ENCODE measurements at places on chromosomes 5 and 9.
A peak's percentile ranks its signal among the peaks of the same experiment; 100 is the strongest.

GRCh38 chr5:118439831-118440230, 548.5 kb downstream of the DTWD2 start:
- no peak for DNase-seq

DNA sequence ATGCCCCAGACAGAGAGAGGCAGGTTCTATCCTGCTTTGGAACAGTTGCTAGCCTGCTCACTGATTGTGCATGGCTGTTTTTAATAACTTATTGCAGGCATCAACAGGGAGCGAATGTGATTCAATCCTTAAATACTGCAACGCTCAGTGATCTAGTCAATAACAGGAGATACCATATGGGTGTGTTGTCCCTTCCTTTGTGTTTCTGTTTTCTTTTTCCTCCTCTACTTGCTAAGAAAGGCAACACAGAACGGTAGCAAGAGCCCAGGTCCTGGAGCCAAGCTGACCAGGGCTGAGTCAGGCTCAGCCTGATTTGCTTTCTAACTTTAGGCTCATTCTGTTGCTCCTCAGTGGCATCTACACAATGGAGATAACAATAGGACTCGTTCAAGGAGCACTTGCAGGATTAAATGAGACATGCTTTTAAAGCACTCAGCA, 98.6 kb upstream of the EQTN start:
- no peak for DNase-seq

- no peak for DNase-seq
Measured at GRCh38 chr5:68519143-68519542, 303.6 kb downstream of the PIK3R1 start.

DNA sequence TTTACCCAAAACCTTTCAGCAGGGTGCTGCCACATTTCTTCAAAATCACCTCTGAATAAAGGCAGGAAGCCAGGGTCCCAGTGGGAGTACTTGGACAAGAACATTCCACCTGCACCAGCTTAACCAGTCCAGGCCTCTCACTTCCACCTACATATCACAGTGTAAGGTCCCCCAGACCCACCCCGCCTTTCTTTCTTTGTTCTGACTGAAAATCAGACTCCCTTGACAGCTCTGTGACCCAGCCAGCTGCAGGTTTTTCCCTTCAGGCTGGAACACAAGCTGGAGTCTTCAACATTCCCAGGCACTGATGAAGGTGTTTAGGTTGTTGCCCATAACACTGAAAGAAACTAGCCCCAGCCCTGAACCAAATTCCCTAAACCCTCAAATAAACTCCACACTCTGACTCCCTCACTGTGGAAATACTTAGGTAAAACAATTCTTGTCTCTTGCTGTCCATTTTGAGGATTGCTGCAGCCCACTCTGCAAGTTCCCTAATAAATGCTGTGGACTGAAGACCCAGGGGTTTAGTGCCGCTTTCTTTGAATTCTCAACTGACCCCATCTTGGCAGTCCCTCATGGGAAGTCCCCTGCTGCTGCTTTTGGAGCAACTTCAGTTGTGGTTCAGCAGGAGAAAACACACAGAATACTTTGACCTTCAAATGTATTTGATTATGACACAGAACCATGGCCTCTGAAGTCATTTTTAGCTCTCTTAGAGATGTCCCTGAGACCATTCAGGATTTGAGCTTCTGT, 24.8 kb downstream of the P4HA2 start:
- no peak for DNase-seq

GRCh38 chr5:60210810-60211209, 317.3 kb upstream of the PDE4D start:
- DNase-seq = no peak

DNA sequence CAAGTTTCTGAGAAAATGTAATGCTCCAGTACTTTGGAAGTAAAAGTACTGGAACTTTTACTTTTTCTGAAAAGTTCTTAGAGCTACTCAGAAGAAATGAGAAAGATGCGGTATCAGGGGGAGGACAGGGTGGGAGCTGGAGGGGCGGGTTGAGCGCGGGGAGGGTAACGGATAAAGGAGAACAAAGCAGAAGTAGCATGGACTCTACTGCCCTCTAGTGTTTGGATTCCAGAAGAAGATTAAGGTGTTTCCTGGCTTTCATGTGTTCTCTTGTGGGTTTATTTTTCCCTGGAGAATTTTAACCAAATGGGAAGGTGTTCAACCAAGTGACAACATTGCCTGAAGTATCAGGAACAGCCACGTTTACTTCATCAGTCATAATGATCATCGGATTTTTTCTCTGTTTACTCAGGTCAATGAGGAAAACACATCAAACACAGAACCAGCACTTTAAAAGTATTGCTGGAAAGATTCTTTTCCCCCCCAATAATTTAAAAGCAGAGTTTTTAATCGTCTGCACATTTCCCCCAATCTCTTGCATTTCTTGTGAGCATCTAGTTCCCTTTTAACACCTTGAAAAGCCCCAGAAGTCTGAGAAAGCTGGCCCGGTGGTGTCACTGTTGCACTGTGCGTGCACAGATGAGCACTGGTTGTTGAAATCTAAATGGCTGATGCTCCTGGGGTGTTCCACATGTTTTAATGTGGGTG, 190.6 kb downstream of the MPDZ start:
- DNase-seq = peak; percentile 57

GRCh38 chr5:172169216-172169615, 18.8 kb downstream of the STK10 start:
- DNase-seq = no peak

- DNase-seq = no peak
Measured at GRCh38 chr9:69627281-69627680, 44.9 kb downstream of the APBA1 start.

- DNase-seq = no peak
Measured at GRCh38 chr9:95910023-95910707, 34.7 kb downstream of the ERCC6L2 start.

DNA sequence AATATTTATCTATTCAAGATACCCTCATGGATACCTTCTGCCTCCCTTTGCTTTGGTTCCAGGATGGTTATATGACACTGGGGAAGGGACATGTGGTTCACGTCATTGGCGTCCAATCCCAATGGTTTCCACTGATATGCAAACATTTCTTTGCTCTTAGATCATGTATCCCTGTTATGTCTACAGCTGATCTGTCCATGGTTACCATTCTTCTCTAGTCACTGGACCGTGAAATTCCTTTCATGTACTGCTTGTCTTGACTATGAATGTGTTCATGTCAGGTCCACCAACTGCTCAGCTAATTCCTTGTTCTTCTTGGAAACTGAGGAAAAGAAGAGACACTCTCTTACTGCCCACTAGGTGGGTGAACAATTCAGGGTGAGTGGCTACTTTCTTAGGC, 391.1 kb upstream of the ZNF608 start:
- DNase-seq = no peak

GRCh38 chr5:169350759-169351240, 49.9 kb upstream of the SLIT3 start:
- DNase-seq = no peak

DNA sequence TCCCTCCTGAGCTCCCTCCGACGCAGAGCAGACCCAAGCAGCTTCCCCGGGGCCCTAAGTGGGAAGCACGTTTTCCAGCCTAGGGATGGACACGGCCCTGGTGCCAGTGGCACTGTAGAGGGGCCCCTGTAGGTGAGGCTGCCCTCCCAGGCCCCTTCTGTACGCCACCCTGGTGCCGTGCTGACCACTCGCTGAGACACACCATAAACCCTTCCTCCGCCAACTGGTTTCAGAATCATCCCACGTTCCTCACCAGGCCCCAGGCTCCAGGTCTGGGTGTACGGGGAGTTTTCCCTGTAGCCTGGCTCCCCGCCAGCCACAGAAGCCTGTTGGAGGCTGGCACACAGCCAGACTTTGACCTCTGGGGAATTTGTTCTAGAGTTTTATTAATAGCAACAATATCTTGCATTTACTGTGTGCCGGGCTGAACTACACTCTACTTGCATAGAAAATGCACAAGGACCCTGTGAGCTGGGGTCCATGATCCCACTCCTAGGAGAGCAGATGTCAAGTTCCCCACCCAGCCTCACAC, 18.2 kb upstream of the WDR38 start:
- DNase-seq = no peak

DNA sequence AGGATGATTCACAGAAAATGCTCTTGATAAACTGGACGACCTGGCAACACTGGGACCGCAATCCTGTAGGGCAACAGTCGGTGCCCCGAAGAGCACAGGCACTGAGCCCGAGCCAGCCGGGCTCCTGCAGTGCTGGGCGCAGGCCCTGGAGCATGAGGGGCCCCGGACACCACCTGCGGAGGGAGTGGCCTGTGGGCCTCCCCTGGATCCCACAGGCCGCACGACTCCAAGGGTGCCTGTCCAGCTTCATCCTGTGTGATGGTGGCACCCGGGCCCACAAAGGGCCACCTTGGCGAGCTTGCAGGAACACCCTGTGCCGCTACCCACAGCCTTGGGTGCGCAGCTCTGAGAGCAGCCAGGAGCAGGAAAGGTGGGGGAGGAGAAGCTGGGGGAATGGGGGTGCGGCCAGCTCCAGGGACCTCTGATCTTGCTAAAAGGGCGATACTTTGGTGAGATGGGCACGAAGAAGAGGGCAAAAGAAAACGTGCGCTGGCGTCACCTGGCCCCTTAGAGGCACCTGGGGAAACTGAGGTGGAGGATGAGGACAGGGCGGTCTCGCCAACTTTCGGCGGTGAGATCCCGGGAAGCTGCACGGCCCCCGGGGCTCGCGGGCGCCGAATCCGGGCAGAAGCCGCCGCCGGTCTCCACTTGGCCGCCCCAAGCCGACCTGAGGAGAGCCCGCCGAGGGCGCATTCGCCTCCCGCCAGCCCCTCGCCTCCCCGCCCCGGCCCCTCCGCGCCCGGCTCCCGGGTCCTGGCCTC, 722 bp downstream of the TBC1D9B start:
- no peak for DNase-seq

DNA sequence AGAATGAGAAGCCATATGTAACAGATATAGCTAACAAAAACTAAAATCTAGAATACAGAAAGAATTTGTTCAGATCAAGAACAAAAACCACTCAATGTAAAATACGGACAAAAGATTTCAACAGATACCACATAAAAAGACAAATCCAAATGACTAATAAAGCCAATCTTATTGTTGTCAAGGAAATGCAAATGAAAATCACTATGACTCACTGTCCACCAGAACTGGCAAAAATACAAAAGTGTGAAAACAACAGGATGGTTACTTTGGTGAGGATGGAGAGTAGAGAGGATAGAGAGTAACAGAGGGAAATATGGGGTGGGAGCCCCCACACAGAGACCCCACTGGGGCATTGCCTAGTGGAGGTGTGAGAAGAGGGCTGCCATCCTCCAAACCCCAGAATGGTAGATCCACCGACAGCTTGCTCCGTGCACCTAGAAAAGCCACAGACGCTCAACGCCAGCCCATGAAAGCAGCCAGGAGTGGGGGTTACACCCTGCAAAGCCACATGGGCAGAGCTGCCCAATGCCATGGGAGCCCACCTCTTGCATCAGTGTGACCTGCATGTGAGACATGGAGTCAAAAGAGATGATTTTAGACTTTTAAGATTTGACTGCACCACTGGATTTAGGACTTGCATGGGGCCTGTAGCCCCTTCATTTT, 15.2 kb upstream of the RHOBTB3 start:
- DNase-seq = no peak

- no peak for DNase-seq
Measured at GRCh38 chr9:85117831-85118230, 448.3 kb downstream of the NTRK2 start.

DNA sequence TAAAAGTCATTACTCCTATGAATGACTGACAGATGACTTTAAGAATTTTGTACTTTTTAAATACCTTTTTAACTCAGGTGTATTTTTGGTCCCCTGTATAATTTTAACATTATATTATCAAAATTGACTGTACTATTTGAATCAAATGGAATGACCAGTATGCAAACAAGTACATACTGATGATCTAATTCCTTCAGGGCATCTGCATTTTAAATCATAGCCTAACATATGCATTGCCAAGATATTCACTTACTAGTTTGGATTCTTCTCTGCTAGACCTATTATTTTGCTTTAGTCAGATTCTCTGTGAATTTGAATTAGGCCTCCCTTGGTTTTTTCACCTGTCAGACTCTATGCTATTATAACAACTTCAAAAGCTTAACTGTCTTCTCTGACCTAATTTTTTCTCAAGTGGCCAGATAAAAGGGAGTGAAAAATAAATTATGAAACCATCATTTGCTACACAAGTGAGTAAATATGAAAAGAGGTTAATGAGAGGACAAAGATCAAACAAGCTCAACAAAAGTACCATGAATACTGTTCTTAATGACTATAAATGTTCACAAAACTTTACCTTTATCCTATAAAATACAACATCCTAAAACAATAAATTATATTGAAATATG, 1505.2 kb upstream of the CDH9 start:
- DNase-seq = no peak

DNA sequence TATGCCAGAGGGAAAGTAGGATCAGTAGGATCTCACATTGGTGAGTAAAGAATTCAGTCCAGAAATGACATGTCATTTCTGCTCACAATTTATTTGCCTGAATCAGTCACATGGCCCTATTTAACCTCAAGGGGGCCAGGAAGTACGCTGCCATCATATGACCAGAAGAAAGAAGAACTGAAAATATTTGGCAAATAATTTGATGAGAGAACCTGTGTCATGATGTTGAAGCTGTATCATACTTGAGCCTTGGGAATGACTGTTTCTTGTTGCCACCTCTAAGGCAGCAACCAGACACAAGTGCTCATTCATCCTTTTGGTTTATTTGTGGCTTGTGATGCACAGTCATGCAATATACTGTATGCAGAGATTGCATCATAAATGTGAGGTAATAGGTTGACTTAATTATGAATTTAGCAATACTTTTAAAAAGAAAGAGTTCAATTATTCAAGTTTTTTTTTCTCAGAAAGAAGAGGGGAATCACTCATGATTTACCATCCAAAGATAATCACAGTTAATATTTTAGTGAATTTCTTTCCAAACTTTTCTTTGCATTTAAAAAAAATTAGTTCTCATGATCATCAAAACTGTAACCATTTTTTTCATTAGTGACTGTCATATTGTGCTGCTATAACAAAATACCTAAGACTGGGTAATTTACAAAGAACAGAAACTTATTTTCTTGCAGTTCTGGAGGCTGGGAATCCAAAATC, 8.2 kb upstream of the ZFYVE16 start:
- no peak for DNase-seq

DNA sequence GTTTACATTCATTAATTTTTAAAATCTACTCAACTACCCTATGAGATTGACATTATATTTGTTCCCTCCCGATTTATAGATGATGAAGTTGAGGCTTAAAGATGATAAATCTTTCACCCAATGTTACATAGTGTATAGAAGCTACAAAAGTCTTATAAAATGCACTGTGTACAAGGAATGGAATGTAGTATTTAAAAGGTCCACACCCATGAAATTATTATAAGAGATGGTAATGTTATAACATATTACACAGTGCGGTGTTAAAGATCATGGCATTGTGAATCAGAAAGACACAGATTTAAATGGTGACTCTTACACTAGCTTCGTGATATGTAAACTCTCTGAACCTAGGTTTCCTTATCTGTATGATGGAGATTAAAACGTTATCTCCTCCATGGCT, 141.6 kb upstream of the CHD1 start:
- no peak for DNase-seq

DNA sequence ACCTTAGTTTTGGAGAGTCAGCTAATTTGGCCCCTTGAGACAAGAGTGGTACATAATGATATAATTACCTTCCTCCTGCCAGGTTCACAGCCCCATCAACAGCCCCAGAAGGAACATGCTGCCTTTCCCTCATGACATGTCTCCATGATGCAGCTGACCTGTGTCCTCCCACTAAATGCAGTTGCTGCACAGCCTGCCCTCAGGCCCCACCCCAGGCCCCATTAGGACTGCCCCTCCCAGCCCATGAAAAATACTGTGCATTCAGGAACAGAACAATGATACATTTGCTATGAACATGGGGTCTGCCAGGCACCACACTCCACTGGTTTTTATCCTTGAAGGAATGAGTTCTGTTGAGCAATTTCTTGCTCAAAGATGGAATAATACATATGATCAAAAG, 176.4 kb downstream of the C5orf15 start:
- no peak for DNase-seq

All from NCI-H2081 treated with DMSO at 0.1 percent for 48 hours (cell line).